ENCODE measurements at places on chromosomes 2 and 18.

DNA sequence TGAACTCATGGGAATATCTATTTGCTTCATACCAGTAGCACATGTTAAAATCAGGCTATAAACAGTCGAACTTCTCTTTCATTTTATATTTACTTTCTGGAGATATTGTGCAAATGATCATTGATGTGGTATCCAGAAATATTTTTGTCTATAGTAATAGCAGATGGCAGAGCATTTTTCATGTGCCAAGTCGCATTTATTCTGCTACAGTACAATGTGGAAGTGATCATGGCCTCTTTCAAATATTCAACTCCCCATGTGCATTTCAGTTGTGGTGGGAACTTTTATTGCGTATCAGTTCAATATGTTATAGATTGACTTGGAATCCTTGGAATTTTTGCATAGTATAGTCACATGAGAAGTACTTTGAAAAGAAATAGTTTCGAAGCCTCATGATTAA, 57.4 kb downstream of the RHBDD1 start:
- no peak for DNase-seq

DNA sequence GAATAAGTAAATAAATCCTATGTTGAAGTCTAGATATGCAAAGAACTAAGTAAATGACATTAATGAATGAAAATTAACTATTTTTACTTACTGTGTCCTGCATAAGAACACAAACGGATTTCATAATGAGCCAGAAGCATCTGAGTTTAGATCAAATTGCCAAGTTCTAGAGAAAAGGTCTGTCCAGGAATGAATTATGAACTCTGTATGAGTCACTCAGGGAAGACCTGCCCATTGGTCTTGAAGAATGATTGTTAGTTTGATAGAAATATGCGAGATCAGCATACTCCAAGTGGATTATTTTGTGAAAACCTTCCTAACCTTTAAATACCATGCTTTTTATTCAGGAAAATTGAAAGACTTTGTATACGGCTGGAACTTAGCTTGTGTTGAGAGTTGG, 189.5 kb downstream of the DOK6 start:
- no peak for DNase-seq

- no peak for DNase-seq
Measured at GRCh38 chr2:221478485-221478863, 93.6 kb downstream of the EPHA4 start.

GRCh38 chr2:80568011-80568410, 263.5 kb upstream of the LRRTM1 start:
- DNase-seq, result no peak

DNA sequence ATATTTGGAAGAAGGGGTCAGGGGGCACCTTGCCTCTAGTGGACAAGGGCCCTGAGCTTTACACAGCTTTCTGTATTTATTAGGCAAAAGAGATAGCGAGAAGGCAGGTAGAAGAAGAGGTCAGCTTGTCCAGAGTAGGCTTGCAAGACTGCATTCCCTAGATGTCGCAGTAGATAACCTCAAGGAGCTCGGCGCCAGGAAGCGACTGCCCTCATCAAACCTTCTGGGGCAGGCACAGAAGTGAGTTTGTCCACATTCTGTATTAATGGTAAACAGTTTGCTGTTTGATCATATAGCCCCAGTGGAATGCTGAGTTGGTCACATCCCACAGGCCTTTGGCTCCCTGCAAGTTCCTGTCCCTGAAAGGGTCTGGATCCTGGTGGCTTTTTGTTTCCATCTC, 7.0 kb downstream of the CHCHD5 start:
- no peak for DNase-seq

GRCh38 chr18:48536516-48536915, 2.3 kb upstream of the CTIF start:
- DNase-seq, result no peak

- DNase-seq, result no peak
Measured at GRCh38 chr2:15672961-15673918, 81.6 kb downstream of the DDX1 start.
